NCI-H2107 (cell line): ENCODE measurements at places on chromosomes 5 and 9.

- no peak for DNase-seq
Observed at GRCh38 chr9:106333481-106333880, 529.5 kb upstream of the ZNF462 start.

DNA sequence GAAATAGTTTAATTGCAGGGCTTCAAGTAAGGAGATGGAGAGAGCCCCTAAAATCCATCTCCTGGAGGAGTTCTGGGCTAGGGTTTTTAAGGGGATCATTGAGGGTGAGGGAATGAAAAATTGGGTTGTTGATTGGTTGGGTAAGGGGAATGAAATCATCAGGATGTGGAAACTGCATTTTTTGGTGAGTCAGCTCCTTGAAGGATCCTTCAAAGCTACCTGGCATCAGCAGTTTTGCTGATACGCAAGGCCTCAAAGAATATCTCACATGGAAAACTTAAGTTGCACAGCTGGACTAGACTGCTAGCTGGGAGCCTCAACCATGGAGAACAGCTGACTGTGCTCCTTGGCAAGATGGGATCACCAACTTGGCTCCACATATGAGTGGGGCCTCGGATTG, 136.7 kb downstream of the FGF10 start:
- DNase-seq = no peak

- DNase-seq = no peak
Observed at GRCh38 chr5:140145818-140146522, 20.2 kb downstream of the IGIP start.

DNA sequence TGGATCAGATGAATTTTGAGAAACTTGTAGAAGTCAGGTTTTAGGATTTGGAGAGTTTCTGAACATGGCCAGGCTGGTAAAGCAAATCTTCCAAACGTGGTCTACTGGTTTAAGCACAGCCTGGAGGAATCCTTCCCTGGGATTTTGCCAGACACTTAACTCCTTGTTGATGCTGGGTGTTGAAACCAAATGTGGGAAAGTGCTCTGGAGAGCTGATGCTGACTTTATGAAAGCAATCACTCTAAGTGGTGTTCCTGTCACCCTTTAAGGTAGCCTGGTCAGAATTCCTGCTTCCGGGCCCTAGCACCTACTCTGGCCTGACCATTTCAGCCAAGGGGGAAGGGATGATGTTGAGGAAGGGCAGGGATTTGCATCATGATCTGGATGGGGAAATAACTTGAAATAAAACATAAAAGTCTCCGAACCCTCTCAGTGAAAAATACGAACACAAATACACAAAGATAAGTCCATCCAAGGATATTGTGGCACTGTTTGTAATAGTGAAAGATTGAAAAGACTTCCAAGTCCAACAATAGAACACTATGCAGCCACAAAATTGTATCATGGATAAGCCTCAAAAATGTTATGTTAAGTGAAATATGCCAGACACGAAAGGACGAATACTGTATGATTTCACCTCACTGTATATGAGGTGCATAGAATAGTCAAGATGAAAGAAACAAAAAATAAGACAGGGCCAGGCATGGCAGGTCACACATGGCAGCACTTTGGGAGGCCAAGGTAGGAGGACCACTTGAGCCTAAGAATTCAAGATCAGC, 57.7 kb downstream of the PDE6A start:
- DNase-seq = no peak

- DNase-seq = no peak
Observed at GRCh38 chr5:173240091-173241050, 5.4 kb upstream of the NKX2-5 start.

GRCh38 chr5:58751222-58751837, 168.5 kb downstream of the RAB3C start:
- DNase-seq = no peak

DNA sequence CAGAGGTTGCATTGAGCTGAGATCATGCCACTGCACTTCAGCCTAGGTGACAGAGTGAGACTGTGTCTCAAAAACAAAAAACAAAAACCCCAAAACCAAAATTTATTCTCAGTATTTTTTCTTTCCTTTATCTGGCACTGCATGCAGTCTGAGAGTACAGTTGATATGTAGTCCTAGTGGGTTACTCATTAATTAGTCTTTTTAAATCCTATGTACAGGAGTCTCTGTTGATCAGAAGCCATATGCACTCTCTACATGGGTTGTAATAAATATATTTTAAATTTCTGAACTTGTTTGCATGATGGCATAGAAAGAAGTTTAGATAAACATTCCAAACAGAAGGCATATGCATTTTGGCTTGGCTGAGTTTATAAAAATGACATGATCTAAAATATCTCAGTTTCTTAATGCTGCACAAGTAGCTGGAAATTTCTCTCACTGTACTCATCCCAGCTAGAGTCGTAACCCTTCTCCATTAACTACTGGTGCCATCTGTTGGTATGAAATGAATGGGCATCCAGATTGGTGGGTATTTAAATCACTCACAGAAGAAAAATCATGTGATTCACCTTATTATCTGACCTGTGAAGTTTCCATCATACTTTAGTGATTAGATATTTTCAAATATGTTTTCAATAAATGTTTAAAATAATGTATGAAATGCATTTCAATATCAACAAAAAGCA, 284.8 kb downstream of the CTNND2 start:
- no peak for DNase-seq

GRCh38 chr5:34666392-34667080, 10.4 kb downstream of the RAI14 start:
- DNase-seq = no peak

GRCh38 chr5:143886096-143886495, 74.1 kb downstream of the HMHB1 start:
- DNase-seq = no peak

GRCh38 chr5:36239370-36240293, 2.1 kb downstream of the NADK2 start:
- no peak for DNase-seq

DNA sequence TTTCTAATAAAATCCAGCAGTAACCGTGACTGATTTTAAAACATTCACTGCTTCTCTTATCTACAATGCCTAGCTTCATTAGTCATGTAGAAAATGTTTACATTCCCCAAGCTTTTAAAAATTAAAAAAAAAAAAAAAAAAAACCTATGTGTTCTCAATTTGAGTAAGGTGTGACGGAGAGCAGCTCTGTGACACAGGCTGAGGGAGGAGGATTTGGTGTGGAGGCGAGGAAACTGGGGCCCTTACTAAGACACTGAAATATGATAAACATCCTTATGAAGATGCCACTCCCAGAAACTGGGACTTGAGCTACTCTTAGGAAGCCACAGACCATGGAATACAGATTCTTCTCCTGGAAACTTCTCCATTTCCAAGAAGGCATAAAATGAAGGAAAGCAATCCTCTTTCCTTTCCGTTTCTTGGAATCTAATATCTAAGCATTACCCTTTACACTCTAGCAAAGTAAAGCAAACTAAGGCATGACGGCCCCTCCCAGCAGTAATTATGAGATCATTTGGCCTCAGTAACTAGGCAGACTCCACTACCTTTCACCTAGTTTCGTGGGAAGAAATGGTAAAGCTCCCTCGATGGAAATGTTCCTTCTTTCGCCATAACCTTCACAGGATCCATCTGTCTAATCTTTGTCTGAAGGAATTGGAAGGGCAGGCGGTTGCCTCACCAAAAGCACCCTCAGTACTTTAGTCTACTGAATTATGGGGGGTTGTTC, 23.5 kb downstream of the GRAMD2B start:
- DNase-seq = no peak

GRCh38 chr5:134101686-134102439, 12.6 kb upstream of the TCF7 start:
- no peak for DNase-seq

DNA sequence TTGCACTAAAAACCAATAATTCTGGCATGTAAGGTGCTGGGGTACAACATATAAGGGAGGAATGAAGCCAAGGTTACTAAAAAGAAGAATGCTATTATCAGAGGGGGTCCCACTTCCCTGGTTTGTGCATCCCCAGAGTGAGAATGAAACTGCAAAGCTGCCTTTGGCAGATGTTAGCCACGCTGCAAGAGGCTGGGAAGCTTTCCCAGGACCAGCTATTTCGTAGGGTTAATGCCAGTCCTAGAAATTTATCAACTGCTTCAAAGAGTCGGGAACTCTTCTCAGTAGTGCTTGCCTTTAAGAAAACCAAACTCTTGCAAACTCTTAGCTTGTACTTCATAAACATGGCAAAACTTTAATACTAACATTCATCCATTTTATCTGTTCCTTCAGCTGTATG, 87.5 kb upstream of the NR5A1 start:
- DNase-seq = no peak

DNA sequence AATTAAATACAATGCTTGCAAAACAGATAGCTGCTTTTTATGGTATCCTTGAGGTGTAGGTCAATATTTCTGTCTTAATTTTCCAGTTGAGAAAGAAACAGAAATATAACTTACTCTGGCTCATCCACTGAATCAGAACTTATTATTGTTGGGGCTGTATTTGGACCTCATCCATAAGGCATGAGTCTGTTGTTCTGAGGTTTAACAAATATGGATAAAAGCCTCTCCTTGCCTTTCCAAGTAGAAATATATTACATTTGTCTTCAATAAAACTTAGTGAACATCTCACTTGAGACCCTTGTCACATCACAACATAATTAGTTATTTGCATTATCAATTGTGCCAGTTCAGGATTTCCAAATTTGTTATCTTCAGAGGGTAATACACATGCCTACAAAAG, 525.8 kb downstream of the AGTPBP1 start:
- no peak for DNase-seq

DNA sequence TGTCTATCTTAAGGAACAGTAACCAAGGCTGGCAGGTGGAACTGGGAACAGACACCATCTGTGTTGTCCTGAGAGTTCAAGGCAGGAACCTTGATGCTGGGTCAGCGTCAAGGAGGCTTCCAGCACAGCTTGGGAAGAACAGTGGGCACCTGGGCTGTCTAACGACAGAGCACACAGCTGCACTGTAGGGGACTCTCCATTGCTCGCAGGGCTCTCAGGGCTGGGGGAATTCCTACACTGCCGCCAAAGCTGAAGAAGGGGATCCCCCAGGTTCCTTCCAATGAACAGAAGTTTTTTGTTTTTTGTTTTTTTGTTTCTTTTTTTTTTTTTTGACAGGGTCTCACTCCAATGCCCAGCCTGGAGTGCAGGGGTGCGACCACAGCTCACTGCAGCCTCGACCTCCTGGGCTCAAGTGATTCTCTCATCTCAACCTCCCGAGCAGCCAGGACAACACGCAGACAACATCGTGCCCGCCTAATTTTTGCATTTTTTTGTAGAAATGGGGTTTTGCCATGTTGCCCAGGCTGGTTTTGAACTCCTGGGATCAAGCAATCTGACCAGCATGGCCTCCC, 81.9 kb downstream of the PTPN3 start:
- DNase-seq = no peak

GRCh38 chr9:15512204-15512603, 1.4 kb upstream of the PSIP1 start:
- DNase-seq = no peak

DNA sequence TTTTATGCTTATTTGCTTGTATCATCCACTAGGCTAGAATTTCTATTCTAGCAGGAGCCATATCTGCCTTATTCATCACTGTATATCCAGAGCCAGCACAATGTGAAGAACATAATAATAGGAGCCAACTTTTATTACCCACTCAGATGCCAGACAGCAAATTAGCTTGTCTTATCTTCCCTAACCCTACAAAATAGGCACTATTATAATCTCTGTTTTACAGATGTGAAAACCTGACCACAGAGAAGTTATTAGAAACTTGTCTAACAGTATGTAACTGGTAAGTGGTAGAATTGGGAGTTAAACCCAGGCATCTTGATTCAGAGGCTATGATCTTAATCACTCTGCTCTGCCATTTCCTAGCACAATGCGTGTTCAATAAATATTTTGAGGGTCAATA, 579.5 kb downstream of the CAAP1 start:
- no peak for DNase-seq

GRCh38 chr9:98610711-98611110, 98.0 kb downstream of the GABBR2 start:
- no peak for DNase-seq

DNA sequence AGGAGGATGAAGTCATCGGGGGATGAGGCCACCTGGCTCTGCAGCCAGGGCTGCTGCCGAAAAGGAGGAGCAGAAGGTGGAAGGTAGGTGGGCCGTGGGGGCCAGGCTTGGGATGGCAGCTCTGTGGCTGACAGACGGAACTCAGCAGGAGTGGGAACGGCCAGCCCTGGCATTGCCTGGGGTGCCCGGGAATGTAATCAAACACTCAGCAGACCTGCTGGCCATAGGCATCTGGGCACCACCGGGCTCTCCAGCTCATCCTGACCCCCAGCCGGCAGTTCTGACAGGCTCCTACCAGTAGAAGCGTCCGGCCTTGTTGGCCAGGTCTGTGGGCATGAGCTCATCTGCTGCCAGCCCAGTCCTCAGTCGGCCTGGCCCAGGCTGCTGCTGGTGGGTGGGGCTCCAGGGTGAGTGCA, 4.3 kb upstream of the FAT2 start:
- no peak for DNase-seq

DNA sequence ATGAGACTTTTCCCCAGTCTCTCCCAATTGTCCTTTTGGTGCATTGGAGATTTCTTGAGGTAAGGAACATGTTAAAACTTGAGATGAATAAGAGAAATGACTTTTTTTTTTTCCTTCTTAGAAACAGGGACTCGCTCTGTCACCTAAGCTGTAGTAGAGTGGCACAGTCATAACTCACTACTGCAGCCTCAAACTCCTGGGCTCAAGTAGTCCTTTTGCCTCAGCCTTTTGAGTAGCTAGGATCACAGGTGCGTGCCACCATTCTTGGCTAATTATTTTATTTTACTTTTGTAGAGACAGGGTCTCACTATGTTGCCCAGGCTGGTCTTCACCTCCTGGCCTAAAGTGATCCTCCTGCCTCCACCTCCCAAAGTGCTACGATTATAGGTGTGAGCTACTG, 25.9 kb downstream of the CDC42SE2 start:
- DNase-seq = no peak

- no peak for DNase-seq
Observed at GRCh38 chr9:127133739-127134167, 11.3 kb upstream of the ANGPTL2 start.

- no peak for DNase-seq
Observed at GRCh38 chr5:175206669-175207068, 237.3 kb downstream of the DRD1 start.

GRCh38 chr5:166382031-166382430, 1909.4 kb upstream of the WWC1 start:
- DNase-seq = no peak

GRCh38 chr5:173789031-173789920, 98.9 kb upstream of the CPEB4 start:
- DNase-seq = no peak

- no peak for DNase-seq
Observed at GRCh38 chr5:88761269-88761850, 121.6 kb downstream of the MEF2C start.
